Hippocampal formation (tissue), 2 donors: ENCODE measurements at places on chromosomes 2 and 18.

DNA sequence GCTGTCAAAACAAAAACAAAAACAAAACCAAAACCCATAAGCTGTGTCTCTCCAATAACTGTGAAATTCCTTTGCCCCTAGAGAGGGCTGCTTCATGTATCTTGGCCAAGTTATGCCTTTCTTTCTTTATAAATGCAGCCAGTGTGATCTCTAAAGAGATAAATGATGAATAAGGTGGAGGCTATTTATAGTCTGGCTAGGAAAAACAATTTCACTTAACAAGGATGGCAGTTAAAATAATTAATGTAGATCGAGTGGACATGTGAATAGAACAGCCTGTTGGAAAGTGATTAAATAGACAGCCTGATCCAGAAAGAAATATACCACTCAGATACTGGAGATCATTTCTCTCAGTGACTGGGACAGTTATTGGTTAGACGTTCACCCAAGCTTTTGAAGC lies 1666.9 kb upstream of the CELF4 start:
- no peak for DNase-seq

DNA sequence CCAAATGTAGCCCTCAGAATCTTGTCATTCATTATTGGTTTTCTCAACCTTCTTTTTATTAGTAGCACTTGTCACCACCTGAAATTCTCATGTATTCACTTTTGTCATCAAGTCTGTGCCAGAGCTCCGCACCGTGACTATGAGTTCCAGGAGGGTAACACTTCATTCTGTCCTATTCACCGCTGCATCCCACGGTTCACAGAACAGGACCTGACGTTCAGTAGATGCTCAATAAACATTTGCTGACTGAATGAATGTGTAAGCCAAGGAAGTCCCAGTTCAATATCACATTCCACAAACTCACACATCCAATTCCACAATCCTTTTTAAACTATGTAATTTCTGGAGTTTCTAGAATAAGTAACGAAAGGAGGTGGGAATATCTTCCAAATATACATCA lies 65.5 kb downstream of the MOGAT1 start:
- DNase-seq: no peak

GRCh38 chr2:86703704-86704361 lies 16.3 kb upstream of the RMND5A start:
- no peak for DNase-seq

GRCh38 chr18:21634588-21635199 lies 22.6 kb downstream of the SNRPD1 start:
- DNase-seq: no peak

- no peak for DNase-seq
These were observed 370.0 kb downstream of the SLC4A3 start for GRCh38 chr2:219997341-219997851.

GRCh38 chr2:117755768-117756167 lies 58.7 kb upstream of the DDX18 start:
- no peak for DNase-seq

- no peak for DNase-seq
These were observed 98.7 kb downstream of the TCF4 start for GRCh38 chr18:55489034-55489986.

DNA sequence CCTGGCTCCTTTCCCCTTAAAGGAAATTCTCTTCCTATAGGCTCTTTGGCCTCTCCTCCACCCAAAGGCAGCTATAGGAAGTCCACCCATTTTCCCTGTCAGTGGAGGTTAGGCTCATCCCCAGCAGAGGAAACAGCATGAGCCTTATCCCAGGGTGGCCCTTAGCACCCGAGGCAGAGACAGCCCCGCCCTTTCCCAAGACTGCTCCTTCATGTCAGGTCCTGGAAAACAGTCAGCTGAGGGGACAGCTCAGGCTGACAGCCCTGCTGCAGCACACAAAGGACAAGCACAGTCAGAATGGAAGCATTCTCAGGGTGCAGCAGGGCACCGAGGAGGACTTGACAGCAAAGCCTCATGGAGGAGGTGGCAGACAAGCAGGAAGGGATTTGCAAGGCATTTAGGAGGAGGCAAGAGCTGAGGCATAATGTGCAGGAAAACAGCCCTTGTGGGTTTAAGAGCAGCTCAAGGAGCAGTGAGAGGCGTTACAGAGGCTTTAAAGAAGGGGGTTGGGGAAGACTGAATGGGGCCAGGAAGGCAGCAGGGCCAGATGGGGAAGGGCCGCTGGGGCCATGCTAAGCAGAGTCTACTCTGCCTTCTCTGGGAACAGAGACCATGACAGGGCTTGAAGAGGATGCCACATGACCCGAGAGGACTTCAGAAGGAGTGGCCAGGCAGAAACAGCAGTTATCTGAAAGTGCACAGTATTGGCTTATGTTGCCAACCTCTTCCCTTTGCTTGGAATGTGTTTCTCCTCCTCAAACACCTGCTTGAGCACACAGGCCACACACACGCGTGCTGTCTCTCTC lies 216.6 kb downstream of the SH3BP4 start:
- DNase-seq: no peak

- no peak for DNase-seq
These were observed 34.4 kb upstream of the AAK1 start for GRCh38 chr2:69677914-69678313.

GRCh38 chr2:164281896-164282295 lies 339.4 kb downstream of the GRB14 start:
- no peak for DNase-seq

DNA sequence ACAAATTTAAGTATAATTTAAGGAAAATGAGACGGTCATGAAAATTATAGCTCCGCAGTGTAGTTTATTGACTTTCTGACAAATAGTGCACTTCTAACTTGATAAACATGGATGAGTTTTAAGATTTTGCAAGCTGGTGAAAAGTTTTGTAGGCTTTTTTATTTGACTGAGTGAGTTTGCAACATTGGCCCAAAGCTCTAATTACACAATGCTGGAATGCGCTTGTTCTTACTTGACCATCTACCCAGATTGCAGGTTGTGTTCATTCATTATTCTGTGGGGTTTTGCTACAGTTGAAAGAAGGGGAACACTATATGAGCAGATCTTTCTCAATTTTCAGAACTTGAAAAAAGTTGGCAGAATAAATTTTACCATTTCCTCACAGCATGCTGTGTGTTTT lies 13.5 kb downstream of the SPOPL start:
- no peak for DNase-seq

DNA sequence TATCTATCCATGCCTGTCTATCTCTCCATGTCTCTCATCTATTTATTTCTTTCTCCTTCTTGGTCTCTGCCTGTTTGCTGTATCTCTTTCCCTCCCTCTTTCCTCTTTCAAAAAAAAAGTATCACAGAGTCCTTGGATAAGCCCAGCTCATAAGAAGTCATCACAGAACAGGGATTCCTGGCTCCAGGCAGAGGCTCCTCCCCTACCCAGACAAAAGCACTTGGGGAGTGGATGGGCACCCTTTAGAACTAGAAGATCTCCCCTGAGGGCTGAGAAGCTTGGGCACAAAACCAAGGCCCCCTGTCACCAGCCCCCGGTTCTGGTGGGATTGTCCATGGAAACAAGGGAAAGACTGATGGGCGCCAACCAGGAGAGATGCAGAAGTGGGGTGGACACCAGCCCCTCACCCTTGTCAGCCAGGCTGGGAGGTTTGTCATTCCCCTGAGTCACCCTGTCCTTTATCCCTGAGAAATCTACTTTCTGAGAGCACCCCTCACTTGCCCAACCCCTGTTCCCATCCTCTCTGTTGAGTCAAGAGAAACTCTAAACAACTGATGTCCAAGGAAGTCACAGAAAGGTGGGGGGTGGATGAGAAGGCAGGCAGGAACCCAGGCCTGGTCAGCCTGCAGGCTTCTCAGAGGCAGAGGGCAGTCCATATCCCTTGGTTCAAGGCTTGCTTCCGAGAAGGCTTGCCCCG lies 127.1 kb downstream of the TNS1 start:
- DNase-seq: no peak

DNA sequence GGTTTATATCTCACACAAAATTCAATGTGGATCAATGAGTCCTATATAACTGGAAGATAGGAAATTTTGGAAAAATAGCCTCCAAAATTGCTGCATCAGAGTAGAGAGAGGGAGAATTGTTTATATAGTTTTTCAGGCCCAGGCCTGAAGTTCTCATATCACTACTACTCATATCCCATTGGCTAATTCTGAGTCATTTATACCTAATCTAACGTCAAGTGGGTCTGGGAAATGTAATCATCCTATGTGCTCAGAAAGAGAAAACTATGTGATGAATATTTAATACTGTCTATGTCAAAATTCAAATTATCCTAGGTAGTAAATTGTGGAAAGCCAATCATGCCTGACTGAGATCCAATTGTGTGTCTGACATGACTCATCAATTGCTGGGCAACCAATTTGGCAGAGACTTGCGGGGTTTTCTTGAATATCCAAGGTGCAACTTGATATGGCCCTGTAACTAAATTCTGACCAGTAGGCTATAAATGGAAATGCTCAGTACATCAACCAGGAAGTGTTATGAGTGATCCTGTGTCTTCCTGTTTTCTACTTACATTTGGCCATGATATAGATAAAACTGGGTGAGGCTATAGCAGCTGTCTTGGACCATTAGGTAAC lies 744.4 kb downstream of the KCNJ3 start:
- no peak for DNase-seq
